ENCODE measurements at places on chromosomes 2 and 18. TPM values are rescaled to one million over a fixed set of nuclear protein-coding genes. Genes with fewer than 3 reads are reported as not detected.

DNA sequence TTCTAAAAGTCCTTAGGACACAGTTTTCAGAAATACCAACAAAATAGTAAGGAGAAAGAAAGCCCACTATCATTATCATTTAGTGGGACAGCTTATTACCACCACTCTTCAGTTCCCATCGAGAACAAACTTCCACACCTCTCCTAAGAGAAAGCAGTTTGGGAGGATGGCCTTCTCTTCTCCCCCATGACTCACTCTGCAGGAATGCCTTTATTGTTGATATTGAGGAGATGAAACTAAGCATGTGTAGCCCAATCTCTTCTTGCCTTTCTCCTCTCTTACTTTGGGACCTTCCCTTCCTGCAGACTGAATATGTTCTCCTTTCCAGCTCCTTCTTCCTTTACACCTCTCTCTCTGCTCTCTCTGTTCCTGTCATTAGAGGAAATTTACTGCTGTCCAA is 30.0 kb upstream of the ERMN start:
- no peak for DNase-seq

DNA sequence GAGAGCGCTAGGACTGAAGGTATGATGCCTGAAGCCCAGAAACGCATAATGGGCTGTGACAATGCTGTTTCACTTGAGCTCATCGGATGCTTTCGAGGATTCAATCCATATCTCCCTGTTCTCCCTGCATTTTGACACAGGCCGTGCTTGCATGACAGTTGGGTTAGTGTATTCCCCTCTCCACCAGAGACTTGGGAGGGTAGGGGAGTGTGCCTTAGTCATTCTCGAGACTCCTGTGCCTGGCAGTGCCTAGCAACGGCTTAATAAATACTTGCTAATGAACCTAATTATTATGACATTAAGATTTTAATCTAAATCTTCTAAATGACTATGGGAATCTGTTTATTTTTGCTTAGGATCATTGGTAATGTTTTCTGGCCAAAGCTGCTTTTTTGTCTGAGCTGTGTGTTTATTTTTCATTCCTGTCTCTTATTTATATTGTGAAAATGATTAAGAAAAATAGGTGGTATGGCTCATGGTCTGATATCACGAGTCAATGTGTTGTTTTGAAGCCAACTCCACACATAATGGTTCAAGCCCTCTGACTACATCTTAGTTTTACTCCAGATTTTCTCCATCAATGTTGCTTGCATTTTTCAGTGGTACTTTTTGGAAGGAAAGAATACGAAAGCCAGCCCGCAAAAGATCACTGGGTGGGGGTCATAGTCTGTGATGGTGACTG is 61.3 kb downstream of the NEDD4L start:
- no peak for DNase-seq

GRCh38 chr2:47080888-47081301 is 74.2 kb downstream of the STPG4 start:
- DNase-seq, result no peak

DNA sequence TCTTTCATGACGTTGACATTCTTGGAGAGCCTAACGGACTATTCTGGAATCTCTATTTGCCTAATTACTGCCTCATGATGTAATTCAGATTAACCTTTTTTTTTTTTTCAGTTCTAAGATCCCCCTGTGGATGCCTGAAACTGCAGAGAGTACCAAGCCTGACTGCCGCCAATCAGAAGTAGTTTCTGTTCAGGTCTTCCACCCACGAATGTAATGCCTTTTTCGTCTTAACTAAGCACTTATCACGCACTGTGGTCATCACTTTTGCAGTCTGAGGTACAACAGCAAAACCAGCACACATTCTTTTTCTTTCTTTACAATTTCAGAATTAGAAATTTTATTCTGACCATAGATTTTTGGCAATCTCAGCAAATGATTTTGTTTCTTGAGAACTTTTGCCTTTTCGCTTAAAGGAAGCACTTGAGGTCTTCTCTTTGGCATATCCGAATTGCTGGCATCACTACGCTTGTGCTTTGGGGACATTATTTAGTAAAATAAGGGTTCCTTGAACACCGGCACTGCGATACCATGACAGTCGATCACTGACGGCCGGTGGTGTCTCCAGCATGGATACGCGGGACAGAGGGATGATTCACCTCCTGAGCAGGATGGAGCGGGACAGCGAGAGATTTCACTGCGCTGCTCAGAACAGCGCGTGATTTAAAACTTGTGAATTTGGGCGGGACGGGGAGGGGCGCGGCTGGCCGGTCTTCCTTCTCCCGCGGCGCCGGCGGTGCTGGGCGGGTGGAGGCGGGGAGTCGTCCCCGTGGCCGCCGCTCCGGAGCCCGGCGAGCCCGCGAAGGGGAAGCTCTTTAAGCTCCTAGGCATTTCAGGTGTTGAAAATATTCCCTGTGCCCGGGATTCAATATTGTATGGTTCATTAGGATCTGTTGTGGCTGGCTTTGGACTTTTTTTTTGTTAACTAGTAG is 32.0 kb upstream of the GPR55 start:
- no peak for DNase-seq

DNA sequence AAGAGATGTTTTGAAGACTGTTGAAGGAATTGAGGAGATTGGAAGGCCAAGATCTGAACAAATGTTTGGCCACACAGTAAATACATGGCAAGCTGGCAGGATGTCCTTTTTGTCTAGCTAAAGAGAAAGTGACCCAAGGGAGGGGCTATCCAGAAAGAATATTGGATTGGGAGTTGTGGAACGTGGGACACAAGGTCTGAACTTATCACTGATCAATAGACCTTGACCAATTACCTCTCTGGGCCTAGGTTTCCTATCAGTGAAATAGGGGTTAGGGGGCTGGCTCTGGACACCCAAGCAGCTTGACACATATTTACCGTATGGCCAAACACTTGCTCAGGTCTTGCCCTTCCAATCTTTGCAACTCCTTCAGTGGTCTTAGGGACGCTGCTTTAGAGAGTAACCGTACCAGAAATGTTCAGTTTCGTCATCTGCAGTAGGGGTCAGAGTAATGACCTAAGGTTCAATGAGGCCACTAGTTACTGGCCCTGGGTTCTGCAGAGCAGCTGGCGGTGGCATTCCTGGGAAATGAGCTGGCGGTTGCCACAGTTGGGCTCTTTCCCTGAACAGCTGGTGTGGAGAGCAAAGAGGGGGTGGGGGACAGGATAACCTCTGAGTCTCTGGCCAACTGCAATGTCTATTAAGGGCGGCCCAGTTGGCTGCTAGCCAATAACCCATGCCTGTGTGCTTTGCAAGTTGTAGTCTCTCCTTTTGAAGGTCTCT is 70.1 kb upstream of the STPG4 start:
- DNase-seq, result no peak

GRCh38 chr2:49770919-49771318 is 616.6 kb upstream of the FSHR start:
- no peak for DNase-seq

- DNase-seq, result no peak
Measured at GRCh38 chr2:144801325-144801724, 281.4 kb upstream of the ZEB2 start.

- no peak for DNase-seq
Measured at GRCh38 chr18:70337139-70337972, 48.5 kb downstream of the SOCS6 start.

CCDC74B gene
- total RNA-seq, result 4.9 TPM

ZNF638 gene
- 93.3 TPM for total RNA-seq

DNA sequence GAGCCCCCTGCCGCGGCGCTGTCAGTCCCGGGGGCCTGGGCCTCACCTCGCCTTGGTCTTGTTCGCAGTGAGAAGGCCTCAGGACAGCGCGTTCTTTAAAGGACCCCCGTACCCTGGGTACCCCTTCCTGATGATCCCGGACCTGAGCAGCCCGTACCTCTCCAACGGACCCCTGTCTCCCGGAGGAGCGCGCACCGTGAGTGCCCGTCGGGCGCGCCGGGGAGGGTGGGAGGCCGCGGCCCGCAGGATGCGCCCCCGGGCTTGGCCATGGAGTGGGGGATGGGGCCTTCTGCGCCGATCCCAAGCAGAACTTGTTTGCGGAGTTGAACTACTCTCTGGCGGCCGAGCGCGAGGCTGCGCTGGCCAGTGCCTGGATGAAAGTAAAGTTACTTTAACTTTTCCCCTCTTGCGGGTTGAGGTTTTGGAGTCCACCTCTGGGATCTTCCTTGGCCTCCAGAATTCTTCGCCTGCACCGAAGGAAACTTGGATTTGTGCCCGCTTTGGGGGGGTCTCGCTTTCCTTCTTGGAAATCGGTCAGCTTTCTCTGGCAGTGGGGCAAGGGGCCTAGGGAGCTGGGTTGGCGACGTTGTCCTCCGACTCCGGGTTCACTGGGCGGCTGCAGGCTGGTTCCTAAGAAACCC is 1.2 kb downstream of the TCF7L1 start:
- no peak for DNase-seq

HTR2B gene
- 46.4 TPM for total RNA-seq

DNA sequence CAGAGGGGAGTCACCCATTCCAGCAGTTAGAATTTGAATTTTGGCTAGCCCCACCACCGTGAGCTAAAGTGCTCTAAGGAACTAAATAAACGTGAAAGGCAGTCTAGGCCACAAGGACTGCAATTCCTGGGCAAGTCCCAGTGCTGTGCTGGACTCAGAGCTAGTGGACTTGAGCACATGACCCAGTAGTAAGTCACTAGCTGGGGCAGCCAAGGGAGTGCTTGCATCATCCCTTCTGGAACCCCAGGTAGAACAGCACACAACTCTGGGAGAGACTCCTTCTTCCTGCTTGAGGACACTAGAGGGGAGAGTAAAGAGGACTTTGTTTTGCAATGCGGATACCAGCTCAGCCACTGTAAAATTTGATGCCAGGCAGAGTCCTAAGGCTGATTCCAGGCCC is 672.2 kb downstream of the CPS1 start:
- no peak for DNase-seq

DNA sequence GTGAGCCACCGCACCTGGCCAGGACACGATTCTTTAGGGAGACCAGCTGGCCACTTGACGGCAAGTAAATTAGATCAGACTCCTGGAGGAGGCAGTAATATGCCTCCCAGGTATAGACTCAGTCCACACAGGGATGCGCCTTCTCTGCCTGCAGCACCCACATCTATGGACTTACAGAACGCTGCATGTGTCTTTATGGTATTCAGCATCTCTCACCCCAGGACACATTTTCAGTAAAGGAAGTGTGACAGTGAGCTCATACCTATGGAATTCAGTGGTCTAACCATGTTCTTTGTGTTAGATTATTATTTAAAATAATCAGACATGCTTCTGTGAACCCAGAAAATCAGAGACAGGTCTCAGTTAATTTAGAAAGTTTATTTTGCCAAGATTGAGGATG is 5.9 kb upstream of the NARS1 start:
- DNase-seq, result no peak

CHST9 gene
- total RNA-seq, result 0.42 TPM

- no peak for DNase-seq
Measured at GRCh38 chr2:208125251-208125650, 927 bp upstream of the CRYGD start.

AQP12A gene
- total RNA-seq, result not detected

DNA sequence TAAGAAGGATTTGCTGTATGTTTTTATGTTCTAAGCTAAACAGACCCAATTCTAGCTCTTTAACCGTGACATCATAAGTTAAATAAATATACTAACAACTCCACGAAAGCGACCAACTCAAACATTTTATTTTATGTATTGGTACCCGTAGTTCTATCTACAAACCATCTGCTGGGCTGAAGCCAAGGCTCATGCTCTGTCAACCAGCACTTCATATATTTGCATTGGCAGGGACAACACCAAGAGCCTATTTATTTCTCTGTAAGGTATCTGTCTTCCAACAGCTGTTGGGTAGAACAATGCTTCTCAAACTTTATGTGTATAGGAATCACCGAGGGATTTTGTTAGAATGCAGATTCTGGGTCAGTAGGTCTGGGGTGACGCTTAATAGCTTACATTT is 64.5 kb downstream of the PID1 start:
- no peak for DNase-seq

GRCh38 chr18:62343316-62343715 is 18.2 kb downstream of the TNFRSF11A start:
- DNase-seq, result no peak

DNA sequence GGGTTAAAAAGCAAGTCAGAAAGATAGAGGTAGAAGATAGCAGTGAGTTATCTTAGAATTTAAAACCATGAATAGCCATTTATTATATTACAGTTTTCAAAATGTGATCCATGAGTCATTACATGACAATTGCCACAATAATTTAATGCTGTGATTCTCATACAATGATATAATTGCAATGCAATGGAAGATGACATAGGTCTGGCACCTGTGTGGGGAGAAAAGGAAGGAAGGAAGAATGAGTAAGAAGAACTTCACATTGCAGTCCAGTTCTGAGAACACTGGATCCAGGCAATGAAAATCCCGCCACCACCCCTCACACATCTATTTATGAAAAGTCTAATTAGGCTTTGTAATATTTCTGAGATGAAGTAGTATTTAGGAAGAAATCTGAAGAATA is 738.1 kb upstream of the LINC00305 start:
- no peak for DNase-seq

DNA sequence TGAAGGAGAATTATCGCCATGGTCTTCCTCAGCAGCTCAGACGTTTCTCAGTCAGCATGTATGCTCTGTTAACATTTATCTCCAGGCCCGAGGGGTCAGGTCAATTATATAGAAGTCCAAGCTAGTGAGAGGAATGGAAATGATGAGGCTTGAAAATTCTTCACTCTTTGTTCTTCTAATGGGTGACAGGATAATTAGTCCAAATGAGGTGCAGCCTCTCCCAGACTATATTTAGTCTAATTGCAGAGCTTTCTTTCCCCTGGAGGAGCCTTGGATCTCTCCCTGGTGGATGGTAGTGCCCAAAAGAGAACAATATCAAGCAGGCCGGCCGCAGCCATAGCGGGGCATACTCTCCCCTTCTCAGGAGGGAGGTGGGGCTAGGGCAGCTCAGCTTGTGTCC is 51.4 kb upstream of the DTNB start:
- no peak for DNase-seq

SPP2 gene
- total RNA-seq, result not detected

NCKAP5 gene
- 1.8 TPM for total RNA-seq

GRCh38 chr2:186949726-186950256 is 100.8 kb upstream of the ZSWIM2 start:
- DNase-seq, result no peak

RALBP1 gene
- 114 TPM for total RNA-seq

GRCh38 chr2:29917781-29918180 is 3.6 kb downstream of the ALK start:
- DNase-seq, result no peak

DNA sequence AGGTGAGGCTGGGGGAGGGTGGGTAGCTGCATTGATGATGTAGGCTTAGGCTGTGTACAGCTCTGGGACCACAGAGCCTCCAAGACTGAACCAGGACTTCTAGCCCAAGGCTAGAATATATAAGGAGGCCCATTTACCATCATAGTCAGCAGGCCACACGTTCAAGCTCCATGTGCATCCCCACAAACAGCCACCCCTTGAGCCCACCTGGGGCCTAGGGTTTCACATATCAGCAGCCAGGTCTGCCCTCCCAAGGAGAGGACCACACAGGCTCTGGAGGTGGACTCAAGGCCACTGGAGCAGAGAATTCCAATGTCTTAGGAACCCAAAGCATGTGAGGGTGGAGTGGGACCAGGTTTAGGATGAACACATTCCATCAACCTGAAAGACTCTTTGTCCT is 230.5 kb downstream of the TTC32 start:
- no peak for DNase-seq

DSC3 gene
- total RNA-seq, result 0.52 TPM

OXER1 gene
- 0.42 TPM for total RNA-seq

- DNase-seq, result no peak
Measured at GRCh38 chr2:232439758-232440135, 16.2 kb upstream of the ALPI start.

- peak; percentile 96 for DNase-seq
Measured at GRCh38 chr2:217836901-217837491, 165.8 kb downstream of the TNS1 start.

Data from esophagus muscularis mucosa (tissue), 4 donors.